ENCODE measurements at places on chromosomes 5 and 9. TPM values are rescaled to one million over a fixed set of nuclear protein-coding genes. Genes with fewer than 3 reads are reported as not detected.

DNA sequence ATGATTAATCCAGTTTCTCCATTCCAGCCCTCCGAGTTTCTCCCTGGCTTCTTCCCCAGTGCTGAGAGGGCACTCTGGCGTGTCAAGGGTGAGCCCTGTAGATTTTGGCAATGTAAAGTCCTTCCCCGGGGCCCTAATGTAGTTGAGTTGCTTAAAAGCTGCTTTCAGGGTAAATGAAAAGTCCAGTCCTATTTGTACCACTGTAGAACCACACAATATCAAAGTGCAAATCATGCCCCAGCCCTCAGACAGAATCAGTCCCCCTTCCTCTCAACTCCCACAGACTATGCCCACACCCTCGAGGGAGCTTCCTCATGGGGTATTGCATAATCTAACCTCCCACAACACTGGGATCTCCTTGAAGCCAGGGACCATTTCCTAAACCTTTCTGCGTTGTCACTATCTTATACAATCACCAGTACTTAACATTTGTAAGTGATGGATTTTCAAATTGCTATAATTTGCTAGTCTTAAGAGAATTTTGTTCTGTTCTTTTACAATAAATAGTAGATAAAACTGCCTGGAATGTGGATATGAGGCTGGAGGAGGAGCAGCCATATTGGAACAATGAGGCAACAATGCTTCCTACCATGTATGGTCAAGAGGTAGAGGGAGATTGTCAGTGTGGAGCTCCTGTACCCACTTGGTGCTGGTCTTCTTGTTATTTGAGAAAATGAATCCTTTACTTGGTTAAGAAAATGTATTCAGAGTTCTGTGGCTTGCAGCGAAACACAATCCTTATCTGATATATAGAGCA is 34.4 kb downstream of the ZNF366 start:
- no peaks in the 10 kb centered on the region for H3K4me1 ChIP-seq
- no peak overlapping the region for H3K27ac ChIP-seq
- H3K36me3 ChIP-seq, result no peaks in the 10 kb centered on the region
- H3K27me3 ChIP-seq, result peaks cover 50% of the 10 kb centered on the region

DNA sequence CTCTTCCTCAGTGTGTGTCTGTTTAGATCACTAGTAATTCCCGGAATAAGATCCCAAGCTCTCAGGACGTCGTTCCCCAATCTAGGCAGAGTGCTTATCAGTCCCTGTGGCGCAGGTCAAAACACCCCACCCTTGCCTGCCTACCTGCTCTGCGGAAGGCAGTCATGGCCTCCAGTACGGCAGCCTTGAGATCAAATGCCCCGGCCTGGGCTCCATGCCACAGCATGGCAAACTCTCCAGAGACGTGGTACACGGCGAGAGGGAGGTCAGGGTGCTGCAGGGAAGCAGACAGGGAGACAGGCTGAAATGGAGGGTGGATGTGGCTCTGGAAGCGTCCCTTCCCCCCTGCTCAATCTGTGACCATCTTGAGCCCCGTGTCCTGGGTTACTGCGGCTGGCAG is 12.0 kb upstream of the HDHD3 start:
- H3K27ac ChIP-seq, result no peak overlapping the region
- H3K4me3 ChIP-seq, result no peak overlapping the region
- peaks cover 8% of the 10 kb centered on the region for H3K36me3 ChIP-seq
- no peaks in the 10 kb centered on the region for H3K27me3 ChIP-seq
- H3K4me1 ChIP-seq, result peaks cover 2% of the 10 kb centered on the region
- no peak for DNase-seq

GRCh38 chr9:113507256-113507655 is 43.7 kb downstream of the RGS3 start:
- no peak overlapping the region for H3K27ac ChIP-seq
- no peaks in the 10 kb centered on the region for H3K27me3 ChIP-seq
- DNase-seq, result no peak
- peaks cover 22% of the 10 kb centered on the region for H3K4me1 ChIP-seq
- H3K4me3 ChIP-seq, result peak overlapping the region; percentile 12
- H3K36me3 ChIP-seq, result peaks cover 2% of the 10 kb centered on the region

DNA sequence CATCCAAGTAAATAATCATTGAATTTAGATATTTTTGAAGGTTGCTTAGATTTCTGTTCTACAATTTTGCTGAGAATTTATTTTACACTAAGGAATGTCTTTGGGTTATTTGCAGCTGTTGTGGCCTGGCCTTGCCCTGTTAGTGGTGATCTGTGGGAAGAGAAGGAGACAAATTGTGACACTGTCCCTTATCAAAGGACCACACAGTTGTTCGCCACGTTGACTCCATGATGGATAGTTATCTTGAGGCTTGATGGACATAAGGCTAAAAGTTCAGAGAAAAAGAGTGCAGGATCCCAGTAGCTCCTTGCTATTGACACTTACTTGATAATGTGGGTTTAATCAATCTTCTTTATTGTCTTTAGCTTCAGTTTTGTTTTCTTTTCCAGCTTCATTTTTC is 186.6 kb upstream of the MEF2C start:
- no peaks in the 10 kb centered on the region for H3K36me3 ChIP-seq
- no peak for DNase-seq
- no peak overlapping the region for H3K4me3 ChIP-seq

DNA sequence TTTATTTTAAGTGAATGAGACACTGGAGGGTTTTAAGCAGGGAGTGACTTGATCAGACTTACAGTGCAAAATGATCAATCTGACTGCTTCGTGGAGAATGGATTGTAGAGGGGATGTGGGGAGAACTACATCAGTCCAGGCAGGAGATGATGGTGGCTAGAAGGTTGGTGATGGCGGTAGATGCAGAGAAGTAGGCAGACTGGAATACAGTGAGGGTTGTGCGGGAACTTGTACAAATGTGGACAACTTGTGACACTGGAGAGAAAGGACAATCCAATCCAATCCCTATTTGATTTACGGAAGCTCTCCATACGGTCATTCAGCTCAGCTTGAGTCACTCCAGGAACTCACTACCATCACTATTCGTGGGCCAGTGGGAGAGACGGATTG is 593 bp downstream of the TIGD6 start:
- peak overlapping the region; percentile 96 for H3K4me3 ChIP-seq
- H3K4me1 ChIP-seq, result peaks cover 31% of the 10 kb centered on the region
- peaks cover 6% of the 10 kb centered on the region for H3K36me3 ChIP-seq
- H3K27me3 ChIP-seq, result no peaks in the 10 kb centered on the region
- DNase-seq, result no peak

- DNase-seq, result no peak
- H3K4me3 ChIP-seq, result no peak overlapping the region
- H3K27me3 ChIP-seq, result peaks cover 61% of the 10 kb centered on the region
- H3K27ac ChIP-seq, result no peak overlapping the region
- peaks cover 4% of the 10 kb centered on the region for H3K36me3 ChIP-seq
These were observed 113.5 kb downstream of the ROR2 start for GRCh38 chr9:91836515-91836914.

DNA sequence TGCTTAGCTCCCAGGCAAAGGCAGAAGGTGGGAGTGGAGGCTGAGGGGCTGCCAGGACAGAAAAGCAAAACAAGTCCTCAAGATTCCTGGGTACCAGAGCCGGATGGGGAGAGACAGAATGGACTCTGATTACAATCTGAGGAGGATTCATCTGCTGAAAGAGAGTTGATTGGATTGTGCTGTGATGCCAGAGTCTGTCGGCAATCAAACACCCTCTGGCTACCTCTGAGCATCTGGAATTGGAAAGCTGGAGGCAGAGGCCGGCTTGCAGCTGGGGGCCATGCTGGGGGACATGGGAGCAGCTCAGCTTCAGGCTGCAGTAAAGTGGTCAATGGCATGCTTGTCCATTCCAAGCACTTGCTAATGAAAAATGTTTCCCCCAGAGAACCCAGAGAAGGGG is 59.3 kb downstream of the ASTN2 start:
- no peak overlapping the region for H3K4me3 ChIP-seq
- no peak overlapping the region for H3K27ac ChIP-seq
- no peaks in the 10 kb centered on the region for H3K36me3 ChIP-seq
- no peak for DNase-seq

- peaks cover 15% of the 10 kb centered on the region for H3K36me3 ChIP-seq
- DNase-seq, result no peak
- H3K4me1 ChIP-seq, result peaks cover 10% of the 10 kb centered on the region
- no peaks in the 10 kb centered on the region for H3K27me3 ChIP-seq
- H3K4me3 ChIP-seq, result peak overlapping the region; percentile 56
These were observed 17.7 kb downstream of the RALGDS start for GRCh38 chr9:133103183-133103986.

DNA sequence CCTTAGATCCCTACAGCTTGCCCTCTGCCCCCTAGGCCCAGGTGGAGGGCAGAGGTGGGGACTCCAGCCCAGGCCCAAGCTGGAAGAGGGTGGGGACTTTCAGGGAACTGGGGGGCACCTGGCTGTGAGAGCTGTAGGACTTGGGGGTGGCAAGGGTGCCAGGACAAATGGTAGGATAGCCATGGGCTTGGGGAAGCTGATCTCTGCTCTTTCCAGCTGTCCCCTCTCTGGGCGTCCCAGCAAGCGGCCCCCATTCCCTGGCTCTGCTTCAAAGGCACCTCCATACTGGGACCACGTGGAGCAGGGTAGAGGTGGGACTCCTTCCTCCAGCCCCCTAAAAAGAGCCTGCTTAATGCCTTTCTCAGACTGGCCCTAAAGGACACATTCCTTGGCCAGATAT is 385 bp downstream of the LTC4S start:
- peak overlapping the region; percentile 87 for H3K27ac ChIP-seq
- no peak for DNase-seq
- no peaks in the 10 kb centered on the region for H3K27me3 ChIP-seq
- H3K4me3 ChIP-seq, result peak overlapping the region; percentile 83

- peaks cover 19% of the 10 kb centered on the region for H3K4me1 ChIP-seq
- DNase-seq, result peak; percentile 92
- peak within 1 kb of the TSS; percentile 94 for H3K4me3 ChIP-seq
- peak within 1 kb of the TSS; percentile 96 for H3K27ac ChIP-seq
- H3K27me3 ChIP-seq, result no peaks in the 10 kb centered on the region
- H3K36me3 ChIP-seq, result no peaks in the 10 kb centered on the region
These were observed at the start of gene IPO11 for GRCh38 chr5:62412549-62413329. Gene IPO11, plus strand, starts transcription at chr5:62412763. Its CDS starts 24,517 bp downstream, at chr5:62437280.

GRCh38 chr9:13372510-13372909 is 93.0 kb upstream of the MPDZ start:
- DNase-seq, result no peak
- H3K27me3 ChIP-seq, result no peaks in the 10 kb centered on the region
- H3K4me1 ChIP-seq, result no peaks in the 10 kb centered on the region
- no peak overlapping the region for H3K27ac ChIP-seq
- no peak overlapping the region for H3K4me3 ChIP-seq
- H3K36me3 ChIP-seq, result no peaks in the 10 kb centered on the region

DNA sequence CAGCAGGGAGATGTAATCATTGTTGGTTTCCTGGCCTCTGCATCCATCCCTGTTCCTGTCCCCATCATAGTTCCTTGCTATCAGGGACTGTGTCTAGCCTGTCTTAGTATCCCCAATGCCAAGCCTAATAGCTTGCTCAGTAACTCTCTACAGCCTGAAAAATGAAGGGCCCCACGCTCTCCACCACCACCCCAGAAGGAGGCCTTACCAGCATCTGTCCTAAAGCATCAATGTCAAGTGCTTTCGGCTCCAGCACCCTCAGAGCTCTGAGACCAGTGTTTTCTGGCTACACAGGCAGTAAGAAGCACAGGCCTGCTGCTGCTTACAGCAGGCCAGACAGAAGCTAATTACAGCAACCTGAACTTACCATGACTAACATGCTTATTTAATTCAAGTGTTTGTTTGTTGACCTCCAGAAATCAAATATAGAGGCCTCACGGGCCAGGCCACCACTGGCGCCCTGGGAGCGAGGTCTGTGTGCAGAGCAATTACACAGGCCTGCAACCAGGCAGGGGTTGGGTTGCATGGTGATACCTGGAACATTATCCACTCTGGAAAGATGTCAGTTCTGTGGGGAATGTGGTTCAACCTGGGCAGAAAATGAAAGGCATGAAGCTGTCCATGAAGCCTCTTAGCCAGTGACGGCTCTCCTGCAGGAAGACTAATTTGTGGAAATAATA is 124.3 kb downstream of the SLC1A3 start:
- H3K27me3 ChIP-seq, result peaks cover 22% of the 10 kb centered on the region
- no peak overlapping the region for H3K4me3 ChIP-seq
- H3K4me1 ChIP-seq, result peaks cover 4% of the 10 kb centered on the region
- H3K27ac ChIP-seq, result no peak overlapping the region
- no peak for DNase-seq
- H3K36me3 ChIP-seq, result no peaks in the 10 kb centered on the region

Gene PLAC8L1
- total RNA-seq, result 0.94 TPM

Gene PCDHGA6
- total RNA-seq, result 0.10 TPM

Gene GAPT
- total RNA-seq, result 2.0 TPM

Gene ISL1
- total RNA-seq, result not detected

Gene PLCXD3
- not detected for total RNA-seq

Gene F2RL1
- 0.94 TPM for total RNA-seq

Gene GABRG2
- not detected for total RNA-seq

Gene CAMK4
- total RNA-seq, result 139 TPM

Gene C9orf43
- 0.65 TPM for total RNA-seq

Gene COL15A1
- not detected for total RNA-seq

Measured in T-helper 17 cell (primary cell).